ENCODE measurements at places on chromosomes 11 and 22. TPM values are rescaled to one million over a fixed set of nuclear protein-coding genes. Genes with fewer than 3 reads are reported as not detected.

Gene OR5B17
- total RNA-seq, result not detected

Gene DEUP1
- total RNA-seq, result not detected

Gene OR2D3
- total RNA-seq, result not detected

Gene NRGN
- total RNA-seq, result 9.1 TPM

Gene CCDC90B
- 97.2 TPM for total RNA-seq

Measured in HT1080 (cell line).